ENCODE measurements at places on chromosomes 2 and 18. TPM values are rescaled to one million over a fixed set of nuclear protein-coding genes. Genes with fewer than 3 reads are reported as not detected.

- H3K36me3 ChIP-seq = no peaks in the 10 kb centered on the region
- H3K27ac ChIP-seq = no peak overlapping the region
- no peak for DNase-seq
Observed at GRCh38 chr2:70806013-70806412, 14.4 kb downstream of the CLEC4F start.

GTF2A1L gene
- 66.9 TPM for total RNA-seq

POLR1B gene
- 41.4 TPM for total RNA-seq

DNA sequence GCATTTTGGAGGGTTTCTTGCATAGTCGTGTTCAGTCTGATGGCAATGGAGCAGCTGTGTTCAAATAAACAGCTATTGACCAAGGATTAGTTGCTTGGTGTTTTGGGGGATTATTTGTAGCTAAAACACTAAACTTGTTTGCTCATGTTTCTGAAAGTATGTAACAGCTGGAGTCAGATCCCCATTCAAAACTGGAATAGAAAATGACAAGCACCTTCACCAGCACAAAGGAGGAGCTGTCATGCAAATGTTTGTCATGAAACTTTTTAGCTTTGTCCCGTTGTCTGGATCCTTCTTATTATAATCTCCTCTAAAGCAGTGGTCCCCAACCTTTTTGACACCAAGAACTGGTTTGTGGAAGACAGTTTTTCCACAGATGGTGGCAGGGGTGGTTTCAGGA is 96.9 kb upstream of the ZNF236 start:
- H3K27me3 ChIP-seq = no peaks in the 10 kb centered on the region
- H3K36me3 ChIP-seq = no peaks in the 10 kb centered on the region
- DNase-seq = no peak
- H3K4me3 ChIP-seq = no peak overlapping the region
- H3K27ac ChIP-seq = no peak overlapping the region

GRCh38 chr18:42838546-42839145 is 276.8 kb downstream of the RIT2 start:
- H3K27ac ChIP-seq = no peak overlapping the region
- DNase-seq = no peak
- H3K27me3 ChIP-seq = no peaks in the 10 kb centered on the region

NEURL3 gene
- not detected for total RNA-seq

DNA sequence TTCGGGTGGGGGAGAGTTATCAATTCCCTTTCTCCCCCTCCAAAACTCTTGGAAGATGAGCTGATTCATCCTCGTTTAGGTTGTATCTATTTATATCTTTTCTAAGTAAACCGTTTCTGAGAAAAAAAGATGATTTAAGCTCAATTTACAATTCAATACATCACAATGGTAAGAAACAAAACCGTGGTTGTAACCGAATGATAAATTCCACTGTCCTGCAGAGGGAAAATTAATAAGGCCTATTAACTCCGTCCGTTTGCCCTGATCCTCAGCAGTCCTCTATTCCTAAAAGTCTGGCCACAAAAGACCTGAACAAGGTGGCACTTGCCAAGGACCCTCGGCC is 286.2 kb downstream of the TCF4 start:
- peak overlapping the region; percentile 63 for H3K27ac ChIP-seq
- H3K36me3 ChIP-seq = no peaks in the 10 kb centered on the region
- no peaks in the 10 kb centered on the region for H3K27me3 ChIP-seq
- DNase-seq = no peak

DNA sequence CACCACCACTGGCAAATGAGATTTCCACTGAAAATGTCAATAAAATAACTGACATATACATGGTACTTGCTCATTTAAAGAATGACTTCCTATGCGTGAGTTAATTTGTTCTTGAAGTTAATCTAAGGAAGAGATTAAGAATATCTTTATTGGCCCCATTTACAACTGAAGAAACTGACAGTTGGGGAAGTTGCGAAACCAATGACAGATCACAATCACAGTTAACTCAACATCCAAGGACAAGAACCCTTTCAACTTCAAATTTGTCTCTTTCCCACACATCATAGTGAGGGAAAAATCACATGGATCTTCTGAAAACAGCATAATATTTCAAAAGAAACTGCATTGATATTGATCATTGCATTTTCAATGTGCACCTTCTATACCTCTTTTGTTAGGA is 565.4 kb downstream of the IRS1 start:
- H3K27ac ChIP-seq = no peak overlapping the region
- no peaks in the 10 kb centered on the region for H3K36me3 ChIP-seq
- no peak overlapping the region for H3K4me3 ChIP-seq
- no peak for DNase-seq
- no peaks in the 10 kb centered on the region for H3K4me1 ChIP-seq

SKOR2 gene
- not detected for total RNA-seq

GRCh38 chr2:3349211-3349693 is 28.4 kb downstream of the EIPR1 start:
- no peaks in the 10 kb centered on the region for H3K4me1 ChIP-seq
- H3K36me3 ChIP-seq = no peaks in the 10 kb centered on the region
- no peaks in the 10 kb centered on the region for H3K27me3 ChIP-seq
- H3K27ac ChIP-seq = no peak overlapping the region
- H3K4me3 ChIP-seq = no peak overlapping the region

GRCh38 chr2:43327119-43327518 is 100.7 kb upstream of the ZFP36L2 start:
- peaks cover 18% of the 10 kb centered on the region for H3K4me1 ChIP-seq
- H3K27ac ChIP-seq = peak overlapping the region; percentile 82
- no peaks in the 10 kb centered on the region for H3K27me3 ChIP-seq
- H3K4me3 ChIP-seq = no peak overlapping the region
- no peaks in the 10 kb centered on the region for H3K36me3 ChIP-seq

DNA sequence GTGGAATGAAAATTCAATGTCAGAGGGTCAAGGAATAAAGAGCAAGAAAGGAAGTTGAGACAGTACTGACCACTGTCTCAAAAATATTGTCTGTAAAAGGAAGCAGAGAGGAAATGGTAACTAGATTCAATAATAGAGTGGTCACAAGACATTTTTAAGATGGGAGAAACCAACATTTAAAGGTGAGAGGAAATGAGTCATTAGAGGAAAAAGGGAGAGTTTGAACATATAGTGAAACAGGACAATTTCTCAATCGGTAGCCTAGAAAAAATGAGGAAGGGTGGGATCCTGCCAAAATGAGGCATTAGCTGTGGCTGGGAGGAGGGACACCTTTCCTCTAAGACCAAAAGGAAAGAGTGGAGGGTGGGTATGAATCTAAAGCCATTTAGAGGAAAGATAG is 288.5 kb downstream of the SP3 start:
- no peak for DNase-seq
- H3K27ac ChIP-seq = no peak overlapping the region
- H3K27me3 ChIP-seq = no peaks in the 10 kb centered on the region
- no peaks in the 10 kb centered on the region for H3K4me1 ChIP-seq

B3GNT2 gene
- total RNA-seq = 42.4 TPM

- DNase-seq = no peak
- no peak overlapping the region for H3K27ac ChIP-seq
- H3K4me1 ChIP-seq = no peaks in the 10 kb centered on the region
- no peak overlapping the region for H3K4me3 ChIP-seq
- no peaks in the 10 kb centered on the region for H3K27me3 ChIP-seq
- H3K36me3 ChIP-seq = no peaks in the 10 kb centered on the region
Observed at GRCh38 chr2:15302154-15302553, 259.0 kb downstream of the NBAS start.

LIMS4 gene
- 11.3 TPM for total RNA-seq

DNA sequence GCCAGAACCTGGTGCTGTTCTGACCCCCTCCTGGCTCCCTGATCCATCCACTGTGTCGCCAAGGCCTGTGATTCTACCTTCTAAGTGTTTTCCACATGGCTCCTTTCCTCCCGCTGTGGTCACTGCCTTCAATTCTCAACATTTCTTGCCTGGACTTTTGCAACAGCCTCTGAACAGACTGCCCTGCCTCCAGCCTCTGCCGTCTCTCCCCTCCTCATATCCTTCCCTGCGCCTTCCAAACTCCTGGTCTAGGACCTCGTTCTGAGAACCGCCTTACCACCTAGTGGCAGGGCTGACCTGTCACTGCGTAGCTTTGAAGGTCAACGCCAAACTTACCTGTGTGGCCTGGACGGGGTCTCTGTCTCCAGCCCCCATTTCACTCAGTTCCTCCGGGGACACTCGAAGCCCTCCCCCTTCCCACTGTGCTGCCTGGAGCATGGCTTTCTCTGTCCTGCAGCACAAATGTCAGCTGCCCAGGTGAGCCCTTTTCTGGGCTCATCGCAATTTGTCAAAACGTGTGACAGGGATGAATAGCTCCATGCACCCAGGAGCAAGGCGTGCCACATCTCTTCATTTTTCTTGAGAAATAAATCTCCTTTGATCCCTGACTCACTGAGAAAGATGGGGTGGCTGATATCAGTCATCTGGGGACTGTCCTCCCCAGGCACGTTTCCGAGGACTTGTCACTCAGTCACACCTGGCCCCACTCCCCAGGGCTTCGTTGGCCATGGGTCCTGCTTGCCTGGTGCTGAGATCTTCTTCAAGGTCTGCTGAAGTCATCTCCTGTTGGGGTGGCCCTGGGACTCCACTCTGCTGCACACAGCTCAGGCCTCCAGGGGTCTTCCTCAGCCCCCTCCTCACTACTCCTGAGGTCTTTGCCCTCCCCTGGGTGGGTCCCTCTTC is 46.7 kb downstream of the LDLRAD4 start:
- no peaks in the 10 kb centered on the region for H3K36me3 ChIP-seq
- H3K27me3 ChIP-seq = no peaks in the 10 kb centered on the region
- DNase-seq = no peak
- peaks cover 40% of the 10 kb centered on the region for H3K4me1 ChIP-seq

GRCh38 chr2:52391621-52392020 is 1359.7 kb upstream of the NRXN1 start:
- H3K36me3 ChIP-seq = no peaks in the 10 kb centered on the region
- no peak for DNase-seq
- H3K27me3 ChIP-seq = no peaks in the 10 kb centered on the region
- no peaks in the 10 kb centered on the region for H3K4me1 ChIP-seq
- no peak overlapping the region for H3K4me3 ChIP-seq

ACKR3 gene
- total RNA-seq = 34.4 TPM

CD226 gene
- total RNA-seq = 2.9 TPM

ANKRD29 gene
- total RNA-seq = 10.8 TPM

DNA sequence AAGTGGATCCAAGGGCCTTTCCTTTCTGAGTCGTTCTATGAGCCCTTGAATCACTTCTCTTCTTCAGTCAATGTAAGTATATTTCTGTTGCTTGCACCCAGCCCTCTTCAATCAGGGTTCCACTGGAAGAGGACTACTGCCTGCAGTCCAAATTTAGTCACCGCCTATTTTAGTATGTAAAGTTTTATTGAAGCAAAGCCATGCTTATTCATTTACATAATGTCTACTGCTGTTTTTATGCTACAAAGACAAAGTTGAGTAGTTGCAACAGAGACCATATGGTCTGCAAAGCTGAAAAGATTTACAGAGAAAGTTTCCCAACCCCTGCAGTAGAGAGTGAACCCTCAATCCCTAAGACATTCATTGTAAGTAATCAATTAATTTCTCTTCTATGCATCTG is 332.5 kb upstream of the TNP1 start:
- DNase-seq = no peak
- H3K4me3 ChIP-seq = no peak overlapping the region
- no peaks in the 10 kb centered on the region for H3K27me3 ChIP-seq
- H3K27ac ChIP-seq = no peak overlapping the region
- no peaks in the 10 kb centered on the region for H3K36me3 ChIP-seq

BCL2 gene
- 55.9 TPM for total RNA-seq

DNA sequence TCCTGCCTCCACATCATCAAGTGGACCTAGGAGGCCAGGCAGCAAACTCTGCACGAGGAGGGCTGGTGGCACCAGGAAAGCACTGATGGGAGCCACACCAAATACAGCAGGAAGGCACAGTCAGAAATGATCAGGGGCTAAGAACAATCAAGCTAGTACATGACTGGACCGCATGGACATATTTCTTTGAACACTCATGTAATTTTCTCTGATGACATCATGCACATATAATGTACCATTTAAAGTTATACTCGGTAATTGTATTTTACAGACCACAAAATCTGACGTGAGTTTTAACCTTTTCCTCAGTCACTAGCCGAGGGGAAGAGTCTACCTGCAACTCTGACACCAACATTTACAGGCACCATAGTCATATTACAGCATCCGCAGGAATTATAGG is 76.7 kb downstream of the XDH start:
- H3K27ac ChIP-seq = no peak overlapping the region
- no peaks in the 10 kb centered on the region for H3K4me1 ChIP-seq
- no peaks in the 10 kb centered on the region for H3K27me3 ChIP-seq
- no peaks in the 10 kb centered on the region for H3K36me3 ChIP-seq

DNA sequence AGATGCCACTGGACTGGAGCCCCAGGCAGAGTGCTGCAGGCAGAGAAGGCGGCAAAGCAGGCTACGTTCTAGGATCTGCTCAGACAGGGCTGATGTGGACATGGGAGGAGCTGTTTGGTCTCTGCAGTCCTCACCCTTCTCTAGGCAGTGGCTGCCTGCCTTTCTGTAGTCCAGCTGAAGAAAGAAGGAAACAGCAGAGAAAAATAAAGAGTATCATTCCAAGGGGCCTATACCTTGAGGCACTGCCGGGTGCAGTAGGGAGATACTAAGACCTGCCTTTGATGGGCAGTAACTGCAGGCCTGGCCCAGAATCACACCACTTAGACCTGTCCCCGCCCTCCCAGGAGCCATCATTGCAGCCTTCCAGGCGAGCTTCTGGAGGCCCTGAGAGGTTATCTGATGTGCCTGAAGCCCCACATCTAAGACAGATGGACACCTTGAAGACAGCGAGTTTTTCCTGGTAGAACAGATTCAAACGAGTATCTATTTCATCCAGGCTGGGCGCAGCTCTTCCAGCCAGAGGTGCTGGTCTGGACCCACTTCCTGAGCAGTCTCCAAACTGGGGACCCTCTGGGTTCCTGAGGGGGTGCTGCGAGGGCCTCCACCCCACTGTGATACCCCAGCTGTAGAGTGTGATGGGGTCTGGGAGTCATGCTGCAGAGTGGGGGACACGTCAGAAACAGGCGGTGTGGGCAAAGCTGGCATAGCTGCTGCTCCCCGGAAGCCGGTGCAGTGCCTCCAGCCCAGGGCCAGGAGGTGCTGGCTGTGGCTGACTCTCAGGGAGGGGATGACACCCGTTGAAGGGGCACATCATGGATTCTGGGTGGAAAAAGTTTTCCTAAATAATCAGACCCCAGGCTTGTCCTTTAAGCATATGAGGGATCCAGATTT is 87.3 kb upstream of the OTOS start:
- no peak overlapping the region for H3K4me3 ChIP-seq
- H3K27me3 ChIP-seq = no peaks in the 10 kb centered on the region
- no peaks in the 10 kb centered on the region for H3K36me3 ChIP-seq
- no peaks in the 10 kb centered on the region for H3K4me1 ChIP-seq
- no peak overlapping the region for H3K27ac ChIP-seq

CYP27C1 gene
- total RNA-seq = 1.2 TPM

- no peak for DNase-seq
- H3K27me3 ChIP-seq = no peaks in the 10 kb centered on the region
- H3K27ac ChIP-seq = no peak overlapping the region
- no peak overlapping the region for H3K4me3 ChIP-seq
- no peaks in the 10 kb centered on the region for H3K4me1 ChIP-seq
Observed at GRCh38 chr2:113182471-113183260, 8.9 kb downstream of the PSD4 start.
